ENCODE measurements at places on chromosomes 2 and 18. TPM values are rescaled to one million over a fixed set of nuclear protein-coding genes. Genes with fewer than 3 reads are reported as not detected.

Gene UPP2
- total RNA-seq = not detected

Gene FHL2
- 86.5 TPM for total RNA-seq

Gene HJURP
- total RNA-seq = 2.6 TPM

Gene SLC14A1
- 3.9 TPM for total RNA-seq

Gene TDRD15
- total RNA-seq = not detected

Gene NT5C1B
- total RNA-seq = not detected

Gene KCNJ3
- total RNA-seq = not detected

Gene MAP3K19
- total RNA-seq = not detected

Gene LYG2
- not detected for total RNA-seq

Gene CRYGC
- not detected for total RNA-seq

Gene ECEL1
- not detected for total RNA-seq

Gene FBLN7
- total RNA-seq = 1.3 TPM

Gene ZBTB14
- 14.6 TPM for total RNA-seq

Gene ANTXR1
- total RNA-seq = 137 TPM

Gene IL1RL1
- total RNA-seq = 1.3 TPM

Gene TPRKB
- total RNA-seq = 18.0 TPM

Gene ADD2
- 0.32 TPM for total RNA-seq

Gene VWC2L
- not detected for total RNA-seq

Gene MOCOS
- 14.5 TPM for total RNA-seq

Gene FAM124B
- 0.24 TPM for total RNA-seq

Gene AQP12B
- total RNA-seq = not detected

Gene RAB27B
- total RNA-seq = 3.7 TPM

Gene CENPA
- 2.2 TPM for total RNA-seq

Gene GPBAR1
- total RNA-seq = 0.24 TPM

Gene NAT8
- total RNA-seq = not detected

Gene NEDD4L
- 30.5 TPM for total RNA-seq

Gene GALNT5
- total RNA-seq = 48.7 TPM

Gene SERPINB11
- not detected for total RNA-seq

Gene C1QL2
- total RNA-seq = not detected

Gene ALPP
- total RNA-seq = not detected

Gene RGPD3
- 0.49 TPM for total RNA-seq

Gene TGFA
- total RNA-seq = 0.49 TPM

Gene MAB21L4
- not detected for total RNA-seq

Gene SERPINB3
- total RNA-seq = not detected

Gene PHOSPHO2
- 3.5 TPM for total RNA-seq

Gene CYP27A1
- total RNA-seq = 35.2 TPM

Gene FLACC1
- total RNA-seq = 1.9 TPM

Gene ASXL3
- 1.6 TPM for total RNA-seq

Gene FOXI3
- not detected for total RNA-seq

Data from hair follicle dermal papilla cell (primary cell).